ENCODE measurements at places on chromosomes 2 and 18. TPM values are rescaled to one million over a fixed set of nuclear protein-coding genes. Genes with fewer than 3 reads are reported as not detected.
A peak's percentile ranks its signal among the peaks of the same experiment; 100 is the strongest.

ABHD1 gene
- 4.0 TPM for total RNA-seq

RBM44 gene
- 0.38 TPM for total RNA-seq

MCM6 gene
- 4.0 TPM for total RNA-seq

POTEC gene
- not detected for total RNA-seq

KIAA2012 gene
- total RNA-seq: not detected

DSG1 gene
- total RNA-seq: 0.89 TPM

DNA sequence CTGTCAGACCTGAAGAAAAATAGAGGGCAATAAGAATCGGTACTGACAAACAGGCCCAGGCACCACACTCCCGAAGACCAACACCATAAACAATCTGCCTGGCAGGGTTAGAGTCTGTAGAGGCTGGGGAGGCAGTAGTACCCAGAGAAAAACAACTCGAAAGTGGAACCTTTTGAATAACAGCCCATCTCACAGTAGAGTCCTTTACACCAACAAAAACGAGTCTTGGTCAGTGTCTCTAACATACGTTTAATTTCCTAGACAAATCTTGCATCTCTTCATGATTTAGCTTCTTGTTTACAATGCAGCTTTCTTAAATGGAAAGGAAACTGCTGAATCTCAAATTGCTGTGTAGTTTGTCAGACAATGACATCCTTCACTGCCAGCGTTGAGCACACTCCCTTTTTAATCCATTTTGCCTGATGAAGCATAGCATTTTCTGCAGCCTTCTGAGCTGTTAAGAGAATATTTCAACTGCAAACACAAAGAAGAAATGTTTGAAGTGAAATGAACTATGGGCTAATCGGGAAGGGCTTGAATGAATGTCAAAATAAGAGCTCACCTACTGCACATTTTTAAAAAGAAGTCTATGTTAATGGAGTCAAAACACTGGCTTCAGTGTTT, 73.1 kb upstream of the DSG1 start:
- DNase-seq: no peak

GRCh38 chr2:41933585-41934320, 114.1 kb upstream of the PKDCC start:
- DNase-seq: no peak

DNA sequence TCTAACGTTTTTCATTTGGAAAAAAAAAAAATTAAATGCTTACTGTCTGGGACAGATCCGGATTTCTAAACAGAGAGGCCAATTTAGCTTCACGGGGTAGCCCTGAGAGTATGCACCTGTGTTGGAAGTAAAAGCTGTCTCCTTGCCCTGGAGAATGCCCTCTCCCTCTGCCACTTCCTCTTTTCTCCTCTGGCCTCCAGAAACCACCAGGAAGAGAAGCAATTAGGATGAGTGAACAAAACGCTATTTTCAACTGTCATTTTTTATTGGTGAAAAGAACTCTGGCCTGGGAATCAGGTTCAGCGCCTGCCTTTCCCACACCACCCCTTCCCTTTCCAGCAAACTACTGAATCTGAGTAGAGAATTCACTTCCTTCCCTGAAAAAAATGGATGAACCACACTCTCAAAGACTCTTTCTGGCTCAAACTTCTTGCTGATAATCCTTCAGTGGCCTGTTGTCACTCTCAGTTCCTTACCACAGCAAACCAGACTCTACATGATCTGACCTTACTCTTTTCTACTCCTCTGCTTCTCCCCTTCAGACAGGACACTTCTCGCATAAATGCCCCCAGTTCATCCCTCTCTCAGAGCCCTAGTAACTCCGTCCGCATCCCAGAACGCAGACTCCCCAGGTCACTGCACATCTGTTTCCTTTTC, 29.8 kb downstream of the KLF7 start:
- DNase-seq: no peak

DNA sequence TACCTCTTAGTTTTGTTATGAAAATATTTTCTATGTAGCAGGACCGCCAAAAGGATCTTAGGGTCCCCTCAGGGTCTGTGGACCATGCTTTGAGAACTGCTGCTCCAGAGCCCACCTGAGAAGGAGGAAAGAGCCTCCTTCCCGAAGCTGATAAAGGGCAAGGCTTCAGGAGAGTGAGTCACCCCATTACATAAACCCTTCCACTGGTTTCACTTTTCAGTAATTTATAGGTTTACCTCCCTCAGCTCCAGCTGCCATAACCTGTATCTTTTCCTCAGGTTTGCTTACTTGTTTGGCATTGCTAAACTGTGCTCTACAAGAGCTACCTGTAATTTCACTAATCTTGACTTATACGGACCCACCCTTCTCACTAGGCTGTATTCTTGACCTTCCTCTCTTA, 6.6 kb downstream of the TTLL4 start:
- no peak for DNase-seq

GRCh38 chr18:36328385-36328858, 30.9 kb downstream of the FHOD3 start:
- DNase-seq: no peak

- no peak for DNase-seq
Observed at GRCh38 chr2:119350311-119350998, 16.2 kb downstream of the C2orf76 start.

DNA sequence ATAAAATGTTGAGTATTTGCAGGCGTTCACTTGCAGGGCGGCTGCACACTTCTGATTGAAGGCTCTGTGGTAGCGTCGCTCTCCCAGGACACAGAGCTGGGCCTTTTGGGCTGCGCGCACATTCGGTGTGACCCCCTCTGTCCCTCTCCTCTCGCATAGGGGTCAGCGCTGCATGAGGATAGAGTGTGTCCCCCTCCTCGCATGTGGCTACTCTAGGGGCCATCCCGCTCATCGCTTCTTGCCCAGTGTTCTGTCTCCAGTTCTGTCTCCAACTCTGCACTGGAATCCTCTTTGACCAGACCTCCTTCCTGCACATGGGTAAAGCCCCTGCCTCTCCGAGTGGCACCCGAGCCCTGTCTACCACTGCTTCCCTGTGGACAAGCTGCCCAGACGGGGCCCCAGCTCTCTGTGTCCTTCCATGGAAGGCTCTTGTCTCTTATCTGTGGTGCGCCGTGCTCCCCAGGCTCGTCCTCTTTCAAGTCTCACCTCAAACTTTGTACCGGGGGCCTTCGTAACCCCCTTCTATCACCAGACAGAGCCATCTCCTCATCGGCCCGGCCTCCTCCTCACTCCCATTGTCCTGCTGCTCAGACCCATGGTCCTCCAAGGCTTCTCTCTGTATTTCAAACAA, 278.0 kb upstream of the HDAC4 start:
- DNase-seq: peak; percentile 22

DNA sequence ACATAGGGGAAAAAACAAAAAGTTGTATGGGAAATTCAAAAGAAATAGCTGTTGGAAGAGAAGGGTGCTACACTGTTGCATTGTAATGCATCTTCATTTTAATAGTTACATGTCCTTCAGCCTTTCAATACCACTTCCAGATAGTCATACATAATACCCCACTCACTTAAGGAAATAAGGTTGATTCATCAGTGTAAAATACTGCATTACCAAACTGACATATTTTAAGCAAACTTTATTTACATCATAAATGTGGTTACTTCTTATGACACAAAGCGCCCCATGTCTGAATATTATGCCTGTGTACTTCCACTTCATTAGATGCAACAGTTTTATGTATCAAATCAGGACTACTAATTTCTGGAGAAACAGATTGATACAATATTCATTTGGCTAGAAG, 4.5 kb downstream of the RBMS1 start:
- DNase-seq: no peak

GRCh38 chr2:219019436-219019835, 21.9 kb downstream of the CFAP65 start:
- no peak for DNase-seq

GRCh38 chr2:71275939-71276310, 49.0 kb upstream of the PAIP2B start:
- DNase-seq: no peak

DNA sequence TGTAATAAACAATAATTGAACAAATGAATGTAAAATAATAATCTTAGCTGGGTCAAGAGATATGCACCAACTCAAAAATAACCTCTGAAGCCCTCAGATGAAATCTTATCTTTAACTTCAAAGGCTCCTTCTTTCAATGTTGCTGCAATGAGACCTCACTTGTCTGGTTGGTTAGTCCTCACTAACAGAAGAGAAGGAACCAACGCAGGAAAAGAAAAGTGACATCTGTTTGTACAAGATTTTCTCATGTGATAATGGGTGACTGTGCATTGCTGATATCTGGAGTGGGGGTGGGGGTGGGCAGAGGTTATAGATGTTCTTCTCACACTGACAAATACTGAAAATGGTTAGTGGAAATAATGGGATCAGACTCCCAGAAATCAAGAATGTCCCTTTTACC, 2.6 kb downstream of the SCN7A start:
- DNase-seq: no peak

DNA sequence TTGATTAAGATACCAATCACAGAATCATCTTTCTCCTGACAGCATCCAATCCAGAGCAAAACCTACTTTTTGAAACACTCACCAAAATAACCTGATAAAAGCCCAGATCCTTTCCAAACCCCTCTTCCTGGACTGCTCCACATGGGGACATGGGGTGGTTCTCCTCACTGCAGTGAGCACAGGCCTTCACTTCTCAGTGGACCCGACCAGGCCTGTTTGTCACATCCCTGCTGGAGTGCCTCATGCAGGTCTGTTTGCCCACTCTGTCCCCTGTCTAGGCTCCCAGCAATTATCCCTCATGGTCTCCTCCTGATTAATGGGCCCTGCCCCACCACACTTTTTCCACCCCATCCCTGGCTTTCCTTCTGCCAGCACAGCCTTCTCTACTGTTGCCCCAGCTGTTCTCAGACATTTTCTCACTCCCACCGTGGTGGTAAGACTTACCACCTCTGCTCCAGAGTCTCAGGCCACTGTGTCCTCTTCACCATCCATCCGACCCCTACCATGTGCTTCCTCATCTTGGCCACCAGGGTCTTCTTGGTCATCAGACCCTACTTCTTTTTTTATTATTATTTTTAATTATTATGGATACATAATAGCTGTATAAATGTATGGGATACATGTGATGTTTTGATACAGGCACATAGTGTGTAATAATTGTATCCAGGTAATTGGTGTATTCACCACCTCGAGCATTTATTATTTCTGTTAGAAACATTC, 21.1 kb downstream of the MRPL30 start:
- no peak for DNase-seq

- no peak for DNase-seq
Observed at GRCh38 chr2:30683236-30683956, 123.8 kb downstream of the CAPN13 start.

GRCh38 chr2:86221066-86221684, 21.9 kb downstream of the MRPL35 start:
- no peak for DNase-seq

GRCh38 chr18:14748496-14748895, 524 bp downstream of the ANKRD30B start:
- DNase-seq: no peak

DNA sequence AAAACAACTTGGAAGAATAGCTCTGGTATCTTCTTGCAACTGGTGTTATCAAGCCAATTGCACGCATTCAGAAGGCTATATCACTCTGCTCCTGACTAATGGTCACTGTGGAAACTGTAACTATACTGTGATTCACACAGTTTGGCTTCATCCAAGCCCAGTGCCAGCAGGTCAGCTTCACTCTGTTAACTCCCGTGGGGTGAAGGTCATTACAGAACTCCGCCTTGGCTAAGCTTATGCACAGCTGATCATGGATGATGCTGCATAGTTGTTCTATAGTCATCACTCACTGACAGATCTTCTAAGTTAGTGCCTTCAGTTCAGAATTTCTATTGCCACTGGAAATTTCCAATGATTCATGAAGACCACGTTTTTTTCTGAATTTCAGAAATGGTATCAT, 497.2 kb upstream of the NETO1 start:
- DNase-seq: no peak

DNA sequence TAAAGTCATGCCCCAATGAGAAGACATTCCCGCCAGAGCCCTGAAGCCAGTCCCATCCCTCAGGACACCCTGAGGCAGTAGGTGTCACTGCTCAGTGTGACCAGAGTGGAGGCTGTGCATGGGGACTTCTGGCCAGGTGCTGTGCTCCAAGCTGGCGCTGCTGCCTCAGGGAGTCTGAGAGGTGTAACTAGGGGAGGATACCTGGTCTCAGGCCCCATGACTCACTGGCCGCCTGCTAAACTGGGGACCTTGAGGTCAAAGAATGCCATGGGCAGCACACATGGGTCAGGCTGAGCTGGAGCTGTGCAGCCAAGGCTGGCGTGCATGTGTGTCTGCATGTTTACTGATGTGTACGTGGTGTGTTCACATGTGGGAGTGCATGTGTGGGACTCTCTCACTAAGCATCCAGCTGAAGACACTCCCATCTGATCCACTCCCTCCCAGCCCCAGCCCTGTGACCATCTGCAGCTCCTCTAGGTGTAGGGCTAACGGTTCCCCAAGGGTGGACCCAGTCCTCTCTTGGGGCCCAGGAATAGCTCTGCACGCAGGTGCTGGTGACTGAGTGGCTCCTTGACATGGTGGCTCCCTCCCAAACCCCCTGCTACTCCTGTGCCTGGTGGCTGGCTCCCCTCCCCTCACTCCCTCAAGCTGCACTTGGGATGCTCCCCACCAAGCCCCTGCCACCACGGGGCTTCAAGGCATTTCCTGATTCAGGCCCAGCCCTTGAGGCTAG, 16.5 kb downstream of the HS6ST1 start:
- peak; percentile 45 for DNase-seq

- no peak for DNase-seq
Observed at GRCh38 chr2:97669448-97669847, at the start of gene C2orf92. C2orf92 (plus strand) TSS chr2:97669713; CDS start chr2:97669789, 76 bp downstream.

GRCh38 chr2:240301256-240301795, 134.1 kb upstream of the GPC1 start:
- DNase-seq: no peak

DNA sequence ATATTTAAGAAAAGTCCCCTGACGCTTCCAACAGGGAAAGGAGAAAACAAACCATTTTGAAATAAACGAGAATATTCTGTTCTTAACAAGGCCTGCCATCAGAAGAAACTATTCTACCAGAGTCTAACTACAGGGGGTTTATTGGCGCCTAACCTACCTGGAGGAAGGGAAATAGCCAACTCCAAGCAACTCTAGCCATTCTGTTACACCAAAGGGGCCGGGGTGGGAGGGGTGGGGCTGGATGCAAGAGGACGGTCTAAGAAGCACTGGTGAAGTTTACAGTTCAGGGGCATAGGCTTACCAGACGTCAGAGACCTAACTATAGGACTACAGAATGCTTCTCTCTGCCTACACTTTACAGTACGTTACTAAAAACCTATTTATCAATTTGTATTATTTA, 60.5 kb upstream of the GALNT5 start:
- DNase-seq: no peak

GRCh38 chr18:48409591-48410094, 460 bp upstream of the ZBTB7C start:
- peak; percentile 72 for DNase-seq

- no peak for DNase-seq
Observed at GRCh38 chr2:32291746-32292145, 14.0 kb downstream of the YIPF4 start.

GRCh38 chr2:38653715-38654527, 12.0 kb upstream of the GALM start:
- no peak for DNase-seq

GRCh38 chr2:9135822-9136558, 70.6 kb upstream of the ASAP2 start:
- DNase-seq: no peak

Measured in Right ventricle myocardium superior (tissue), 1 donor.